ENCODE measurements at places on chromosomes 3 and 15. TPM values are rescaled to one million over a fixed set of nuclear protein-coding genes. Genes with fewer than 3 reads are reported as not detected.
A peak's percentile ranks its signal among the peaks of the same experiment; 100 is the strongest.

- no peak for DNase-seq
Observed at GRCh38 chr3:77354958-77355357, 315.1 kb downstream of the ROBO2 start.

DNA sequence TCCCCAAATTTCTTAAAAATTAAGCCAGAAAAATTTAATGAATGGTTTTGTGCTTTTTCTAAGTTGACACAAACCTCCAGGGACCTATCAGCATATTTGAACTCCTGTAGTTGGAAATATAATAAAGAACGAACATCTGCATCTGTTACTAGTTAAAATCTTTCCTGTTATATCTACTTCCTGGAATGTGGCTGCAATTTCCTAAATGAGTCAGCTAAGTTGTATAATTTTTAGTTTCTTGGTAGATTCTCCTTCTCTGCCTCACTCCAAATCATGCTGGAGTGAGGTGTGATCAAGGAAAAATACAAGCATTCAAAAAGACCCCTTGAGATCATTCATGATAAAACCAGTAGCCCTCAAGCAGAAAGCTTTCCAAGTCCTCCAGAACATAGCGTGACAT, 106.2 kb upstream of the MCTP2 start:
- no peak for DNase-seq

- DNase-seq: no peak
Observed at GRCh38 chr3:177813322-177813721, 616.0 kb upstream of the TBL1XR1 start.

DNA sequence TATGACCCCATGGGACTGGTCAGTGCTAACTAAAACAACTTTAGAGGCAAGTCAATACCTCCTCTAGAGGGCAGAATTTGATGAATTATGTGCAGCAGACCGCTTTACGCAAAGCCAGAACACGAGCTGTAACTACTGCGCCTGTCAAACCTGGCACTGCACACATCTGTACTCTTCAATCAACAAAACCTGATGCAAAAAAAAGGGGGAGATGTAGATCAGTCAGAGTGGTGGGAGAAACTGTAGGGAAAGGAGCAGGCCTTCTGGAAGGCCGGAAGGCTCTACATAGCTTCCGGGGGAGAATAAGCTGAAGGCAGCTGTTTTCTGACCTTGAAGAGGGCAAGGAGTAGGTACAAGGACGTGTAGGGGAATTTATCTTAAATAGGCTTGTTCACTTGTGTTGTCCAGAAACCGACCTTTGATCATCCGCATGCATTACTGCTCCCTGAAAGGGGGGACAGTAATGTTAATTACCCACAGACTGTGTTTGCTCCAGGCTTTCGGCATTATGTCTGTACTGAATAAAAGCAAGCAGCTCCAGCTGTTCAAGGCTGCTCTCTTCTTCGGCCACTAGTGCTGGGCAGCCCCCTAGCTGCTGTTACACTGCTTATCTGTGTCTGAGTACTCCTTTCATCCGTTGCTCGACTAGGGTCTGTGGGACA, 41.0 kb downstream of the GPR160 start:
- no peak for DNase-seq

DNA sequence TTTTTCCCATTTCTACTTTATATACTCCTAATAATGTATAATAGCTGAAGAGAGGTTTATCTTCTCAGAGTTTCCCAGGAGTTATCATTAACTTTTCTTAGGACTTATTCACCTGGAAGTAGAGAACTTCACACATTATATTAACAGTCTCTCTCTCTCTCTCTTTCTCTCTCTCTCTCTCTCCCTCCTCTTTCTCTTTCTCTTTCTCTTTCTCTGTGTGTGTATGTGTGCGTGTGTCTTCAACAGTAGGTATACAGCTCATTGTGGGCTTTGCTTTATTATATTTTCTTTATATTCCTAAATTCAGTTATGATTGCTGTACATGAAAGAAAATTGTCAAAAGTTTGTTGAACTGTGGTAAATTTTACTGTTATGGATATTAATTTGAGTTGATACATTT, 353.8 kb downstream of the ROBO1 start:
- no peak for DNase-seq

DNA sequence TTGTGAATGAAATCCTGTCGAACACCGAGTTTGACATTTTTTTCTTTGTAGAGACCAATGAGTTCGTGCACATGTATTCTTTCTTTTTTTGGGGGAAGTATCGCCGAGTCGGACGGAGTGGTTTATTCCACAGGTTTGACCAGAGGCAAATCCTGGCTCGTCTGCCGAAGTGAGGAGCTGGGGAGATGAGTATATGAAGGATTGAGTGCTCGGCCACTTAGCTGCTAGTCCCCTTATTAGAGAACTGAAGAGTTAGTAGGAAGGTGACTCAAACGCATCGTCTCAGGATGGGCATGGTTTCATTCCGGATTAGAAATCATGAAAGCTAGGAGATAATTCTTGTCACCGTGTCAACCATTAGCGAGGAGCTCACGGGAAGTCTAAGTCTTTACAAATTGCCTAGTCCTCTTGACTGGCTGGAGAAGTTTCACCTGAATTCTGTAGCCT, 154.7 kb upstream of the GOLIM4 start:
- no peak for DNase-seq

DNA sequence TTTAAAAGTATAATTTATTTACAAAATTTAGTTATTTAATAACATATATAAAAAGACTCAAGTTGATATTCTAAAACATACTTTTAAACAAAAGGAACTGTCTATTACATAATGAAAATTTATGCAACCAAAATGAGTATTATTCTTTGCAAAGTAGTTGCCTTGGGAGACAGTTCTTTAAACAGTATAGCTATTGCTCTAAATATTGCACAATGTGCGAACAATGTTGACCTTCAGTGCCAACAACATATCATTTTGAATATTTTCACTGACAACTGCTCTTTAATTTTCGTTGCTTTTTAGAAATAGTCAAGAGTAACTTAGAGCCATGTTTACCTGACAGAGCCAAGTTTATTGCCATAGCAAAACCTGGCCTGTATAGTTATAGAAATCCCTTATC, 124.9 kb downstream of the ZBTB20 start:
- no peak for DNase-seq

DNA sequence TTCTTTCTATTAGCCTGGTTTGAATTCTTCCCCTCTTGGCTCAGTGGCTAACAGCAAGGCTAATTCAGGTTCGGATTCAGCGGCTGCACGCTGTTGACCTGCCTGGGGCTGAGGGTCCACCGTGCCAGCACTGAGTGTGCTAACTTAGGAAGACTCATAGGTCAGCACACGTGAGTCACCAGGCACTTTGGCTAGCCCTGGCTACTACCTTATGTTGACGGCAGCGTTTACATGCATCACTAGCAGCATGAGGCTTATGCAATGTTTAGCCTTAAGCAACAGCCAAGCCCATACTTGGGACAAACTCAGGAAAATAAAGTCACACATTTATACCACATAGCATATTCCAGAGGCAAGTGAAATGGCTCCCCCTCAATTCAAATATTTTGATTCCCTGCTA, 137.7 kb downstream of the RAB11A start:
- DNase-seq: no peak

GRCh38 chr3:139737682-139738361, 60.0 kb upstream of the NMNAT3 start:
- no peak for DNase-seq

DNA sequence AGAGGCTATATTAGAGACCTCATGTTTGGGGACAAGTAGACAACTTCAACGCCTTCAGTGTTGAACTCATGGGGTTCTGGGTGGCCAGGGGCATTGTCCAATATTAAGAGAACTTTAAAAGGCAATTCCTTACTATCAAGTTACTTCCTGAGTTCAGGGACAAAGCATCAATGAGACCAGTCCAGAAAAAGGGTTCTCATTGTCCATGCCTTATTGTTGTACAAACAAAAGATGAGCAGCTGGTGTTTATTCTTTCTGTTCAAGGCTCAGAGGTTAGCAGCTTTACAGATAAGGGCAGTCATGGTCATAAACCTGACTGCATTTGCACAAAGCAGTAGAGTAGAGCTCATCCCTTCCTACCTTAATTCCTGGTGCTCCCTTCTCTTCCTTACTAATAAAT, 18.5 kb upstream of the PDHB start:
- no peak for DNase-seq

DNA sequence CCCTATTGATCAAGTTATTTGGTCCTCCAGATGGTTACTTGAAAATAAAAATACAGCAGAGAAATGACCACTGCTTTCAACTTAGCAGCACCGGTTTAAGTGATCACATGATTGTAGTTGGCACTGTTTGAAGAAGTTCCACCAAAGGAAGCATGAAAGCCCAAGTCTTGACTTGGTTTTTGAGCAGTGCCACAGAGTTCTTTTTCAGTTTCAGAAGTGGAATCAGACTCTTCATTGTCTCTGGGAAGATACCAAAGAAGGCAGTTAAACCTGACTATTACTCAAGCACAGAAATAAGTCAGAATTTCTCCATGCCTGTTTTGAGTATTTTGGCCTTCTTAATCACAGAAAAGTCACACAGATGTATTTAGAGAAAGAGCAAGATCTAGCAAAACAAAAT, 66.7 kb downstream of the BBX start:
- no peak for DNase-seq

GRCh38 chr3:57694146-57694545, 1.3 kb upstream of the DENND6A start:
- no peak for DNase-seq

DNA sequence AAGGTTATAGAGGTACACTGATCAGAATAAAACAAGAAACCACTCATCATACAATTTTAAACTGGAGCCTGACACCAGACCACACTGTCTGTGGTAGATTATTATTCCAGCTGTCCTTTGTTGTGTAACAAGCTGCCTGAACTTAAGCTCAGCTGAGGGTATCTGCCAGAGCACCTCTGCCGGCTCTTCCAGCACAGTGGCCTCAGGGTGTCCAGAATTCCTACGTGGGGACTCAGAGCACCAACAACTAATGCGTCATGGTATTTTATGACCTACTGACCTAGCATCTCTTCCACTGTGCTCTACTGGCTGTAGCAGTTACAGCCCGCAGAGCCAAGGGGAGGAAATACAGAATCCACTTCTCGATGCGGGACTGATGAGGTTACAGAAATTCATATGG, 15.6 kb upstream of the RAF1 start:
- peak; percentile 91 for DNase-seq

GRCh38 chr15:65631503-65631902, 9.8 kb downstream of the SLC24A1 start:
- DNase-seq: no peak

GRCh38 chr3:159922861-159923312, 65.7 kb upstream of the IL12A start:
- DNase-seq: no peak

DNA sequence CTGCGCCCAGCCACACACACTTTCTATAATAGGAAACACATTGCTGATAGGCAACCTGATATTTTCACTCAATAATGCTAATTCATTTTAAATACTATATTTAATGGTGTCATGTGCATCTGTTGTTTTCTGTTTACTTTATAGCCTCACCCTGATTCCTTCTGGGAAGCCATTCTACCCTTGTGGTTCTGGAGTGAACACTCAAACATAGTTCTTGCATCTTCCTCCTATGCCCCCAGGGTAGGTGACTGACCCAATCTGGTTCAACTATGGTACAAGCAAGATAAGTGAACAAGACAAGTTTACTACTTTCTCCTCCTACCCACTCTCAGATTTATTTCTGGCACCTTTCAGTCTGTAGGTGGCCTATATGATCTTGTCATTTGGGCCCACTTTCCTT, 4.3 kb upstream of the SCG3 start:
- DNase-seq: no peak

- DNase-seq: no peak
Observed at GRCh38 chr3:115990669-115991068, 367.4 kb downstream of the GAP43 start.

DNA sequence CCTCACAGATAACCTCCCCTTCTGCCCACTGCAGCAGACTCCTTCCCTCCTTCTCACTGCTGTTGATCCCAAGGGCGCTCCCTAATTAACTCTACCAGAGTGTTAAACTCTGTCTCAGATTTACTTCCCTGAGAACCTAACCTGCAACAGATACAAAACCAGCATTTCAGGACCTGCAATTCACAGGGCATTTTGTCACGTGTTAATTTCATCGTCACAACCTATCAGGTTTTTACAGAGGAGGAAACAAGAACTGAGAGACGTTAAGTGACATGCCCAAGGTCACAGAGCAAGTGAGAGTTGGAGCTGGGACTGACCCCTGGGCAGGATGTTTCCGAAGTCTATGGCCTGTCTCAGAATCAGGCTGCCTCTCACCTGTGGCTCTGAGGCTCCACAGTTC, 223.9 kb downstream of the UACA start:
- no peak for DNase-seq

- no peak for DNase-seq
Observed at GRCh38 chr3:76410762-76411281, 625.5 kb upstream of the ZNF717 start.

- DNase-seq: peak; percentile 21
Observed at GRCh38 chr15:62658498-62658897, 384.0 kb upstream of the TPM1 start.

DNA sequence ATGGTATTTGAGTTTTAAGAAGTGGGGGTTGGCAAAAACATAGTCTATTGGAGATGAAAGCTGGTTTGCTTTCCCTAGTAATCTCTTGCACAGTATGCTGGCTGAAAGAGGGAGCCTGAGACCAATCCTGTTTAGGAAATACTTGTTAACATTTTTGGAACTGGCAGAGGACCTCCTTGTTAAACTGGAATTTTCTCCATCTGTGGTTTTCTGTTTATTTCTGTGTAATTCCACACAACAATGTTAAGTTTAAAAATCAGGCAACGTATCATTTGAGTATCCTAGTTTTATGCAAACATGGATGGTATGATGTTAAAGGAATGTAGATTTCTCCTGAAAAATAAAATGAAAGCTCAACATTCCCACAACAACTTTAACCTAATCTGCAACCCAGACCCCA, 536.0 kb upstream of the TBL1XR1 start:
- DNase-seq: no peak

- no peak for DNase-seq
Observed at GRCh38 chr15:58490888-58491473, 59.2 kb downstream of the LIPC start.

GRCh38 chr3:69328103-69328962, 57.6 kb downstream of the FRMD4B start:
- DNase-seq: no peak

DNA sequence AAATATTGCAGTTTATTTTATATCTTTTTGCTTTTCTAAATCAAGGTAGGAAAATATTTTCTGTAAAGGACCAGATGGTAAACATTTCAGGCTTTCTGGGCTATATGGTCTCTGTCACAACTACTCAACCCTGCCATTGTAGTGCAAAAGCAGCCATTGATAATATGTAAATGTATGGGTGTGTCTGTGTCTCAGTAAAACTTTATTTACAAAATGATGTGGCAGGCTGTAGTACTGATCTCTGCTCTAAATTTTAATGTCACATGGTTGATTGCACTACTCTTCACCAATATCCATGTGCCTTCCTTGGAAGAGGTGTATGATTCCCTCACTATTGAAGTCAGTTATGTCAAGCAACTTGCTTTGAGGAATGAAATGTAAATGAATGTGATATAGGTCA, 175.0 kb downstream of the GOLIM4 start:
- no peak for DNase-seq

Gene PPP1R2
- total RNA-seq: 89.3 TPM

Gene QTRT2
- 12.4 TPM for total RNA-seq

Gene TPM1
- 1,708 TPM for total RNA-seq

Gene TNNC1
- total RNA-seq: 0.36 TPM

Gene LDHAL6B
- total RNA-seq: not detected

Gene CKMT1A
- total RNA-seq: not detected

Gene NAALADL2
- total RNA-seq: 23.5 TPM

Gene GPR27
- not detected for total RNA-seq

Gene SCAANT1
- total RNA-seq: not detected

Gene DLEC1
- 0.29 TPM for total RNA-seq

All from osteoblast (primary cell).